ENCODE measurements at places on chromosomes 2 and 18.

GRCh38 chr2:156666130-156666785 lies 230.1 kb downstream of the GPD2 start:
- no peak for DNase-seq

DNA sequence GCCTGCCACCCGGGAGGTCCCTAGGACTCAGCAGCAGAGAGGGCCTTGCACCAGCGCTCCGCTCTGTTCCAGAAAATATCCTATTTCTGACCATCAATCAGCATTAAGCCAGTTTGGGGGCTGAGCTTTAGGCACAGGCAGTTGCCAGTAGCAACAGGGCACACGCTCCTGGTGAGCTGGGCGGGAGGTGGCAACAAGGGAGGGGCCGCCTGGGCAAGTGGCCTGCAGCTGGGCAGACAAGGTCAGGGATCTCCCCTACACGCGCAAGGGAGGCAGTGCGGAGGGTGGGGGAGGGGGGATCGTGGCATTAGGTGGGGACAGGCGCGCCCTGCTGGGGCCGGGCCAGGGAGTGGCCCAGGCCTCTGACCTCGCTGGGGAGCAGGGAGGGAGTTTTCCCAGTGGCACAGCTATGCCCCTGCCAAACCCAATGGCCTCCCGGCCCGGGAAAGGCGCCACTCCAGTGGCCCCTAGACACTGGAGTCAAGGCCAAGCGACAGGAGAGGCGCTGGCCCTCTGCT lies 302.8 kb downstream of the NCKAP5 start:
- no peak for DNase-seq

GRCh38 chr2:85560812-85561279 lies 447 bp downstream of the GGCX start:
- DNase-seq, result no peak

- DNase-seq, result no peak
Measured at GRCh38 chr2:41950666-41950960, 97.2 kb upstream of the PKDCC start.

DNA sequence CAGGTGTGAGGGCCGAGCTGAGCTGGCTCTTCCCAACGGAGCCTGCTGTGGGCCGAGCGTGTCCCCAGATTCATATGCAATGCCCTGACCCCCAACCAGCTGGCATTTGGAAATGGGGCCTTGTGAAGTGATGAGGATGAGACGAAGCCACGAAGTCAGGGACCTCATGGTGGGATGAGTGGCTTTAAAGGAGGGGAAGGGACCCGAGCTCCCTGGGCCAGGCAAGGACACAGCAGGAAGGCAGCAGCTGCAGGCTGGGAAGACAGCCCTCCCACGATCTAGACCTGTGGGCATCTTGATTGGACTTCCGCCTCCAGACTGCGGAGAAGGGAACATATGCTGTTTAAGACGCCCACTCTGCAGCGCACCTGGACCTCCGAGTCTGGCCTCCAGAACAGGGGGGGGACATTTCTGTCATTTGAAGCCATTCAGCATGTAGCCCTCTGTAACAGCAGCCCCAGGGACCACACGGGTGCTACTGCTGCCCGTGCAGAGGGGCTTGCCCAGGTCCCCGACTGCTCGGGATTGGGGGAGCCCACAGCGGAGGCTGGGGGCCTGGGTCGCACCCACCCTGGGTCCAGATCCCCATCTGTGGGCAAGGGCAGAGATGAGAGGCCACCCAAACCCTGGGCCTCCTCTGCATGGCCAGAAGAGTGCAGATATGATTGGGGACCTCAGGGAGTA lies 27.2 kb downstream of the KIF1A start:
- no peak for DNase-seq

- DNase-seq, result no peak
Measured at GRCh38 chr2:161103451-161103831, 56.8 kb upstream of the TANK start.

- DNase-seq, result peak; percentile 70
Measured at GRCh38 chr2:230866756-230867523, 2.2 kb downstream of the ITM2C start.

GRCh38 chr2:3672861-3673678 lies 15.1 kb downstream of the ALLC start:
- DNase-seq, result no peak

- no peak for DNase-seq
Measured at GRCh38 chr18:32351032-32351431, 119.7 kb downstream of the GAREM1 start.

GRCh38 chr2:127425540-127426490 lies 7.6 kb downstream of the PROC start:
- DNase-seq, result no peak

- no peak for DNase-seq
Measured at GRCh38 chr2:137963535-137964065, 673 bp upstream of the HNMT start.

DNA sequence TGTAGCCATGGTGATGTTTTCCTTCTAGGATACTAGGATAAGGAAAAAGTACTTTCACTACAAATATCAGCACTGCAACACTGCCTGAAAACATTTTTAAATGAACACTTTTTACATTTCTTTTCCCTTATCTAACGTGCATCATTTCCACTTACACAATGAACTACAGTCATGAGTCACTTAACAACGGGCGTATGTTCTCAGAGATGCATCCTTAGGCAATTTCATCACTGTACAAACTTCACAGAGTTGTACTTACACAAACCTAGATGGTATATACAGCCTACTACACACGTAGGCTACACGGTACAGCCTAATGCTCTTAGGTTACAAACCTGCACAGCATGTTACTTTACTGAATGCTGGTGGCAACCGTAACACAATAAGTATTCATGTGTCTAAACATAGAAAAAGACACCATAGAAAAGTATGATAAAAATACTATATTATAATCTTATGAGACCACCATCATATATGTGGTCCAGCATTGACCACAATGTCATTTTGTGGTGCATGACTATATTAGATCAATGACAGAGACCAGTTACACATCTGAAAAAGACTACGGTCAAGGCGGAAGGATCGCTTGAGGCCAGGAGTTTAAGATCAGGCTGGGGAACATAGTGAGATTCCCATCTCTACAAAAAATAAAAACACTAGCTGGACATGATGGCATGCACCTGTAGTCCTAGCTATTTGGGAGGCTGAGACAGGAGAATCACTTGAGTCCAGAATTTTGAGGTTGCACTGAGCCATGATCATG lies 39.8 kb downstream of the WDR33 start:
- peak; percentile 63 for DNase-seq

- no peak for DNase-seq
Measured at GRCh38 chr2:201513271-201513670, 61.7 kb downstream of the STRADB start.

DNA sequence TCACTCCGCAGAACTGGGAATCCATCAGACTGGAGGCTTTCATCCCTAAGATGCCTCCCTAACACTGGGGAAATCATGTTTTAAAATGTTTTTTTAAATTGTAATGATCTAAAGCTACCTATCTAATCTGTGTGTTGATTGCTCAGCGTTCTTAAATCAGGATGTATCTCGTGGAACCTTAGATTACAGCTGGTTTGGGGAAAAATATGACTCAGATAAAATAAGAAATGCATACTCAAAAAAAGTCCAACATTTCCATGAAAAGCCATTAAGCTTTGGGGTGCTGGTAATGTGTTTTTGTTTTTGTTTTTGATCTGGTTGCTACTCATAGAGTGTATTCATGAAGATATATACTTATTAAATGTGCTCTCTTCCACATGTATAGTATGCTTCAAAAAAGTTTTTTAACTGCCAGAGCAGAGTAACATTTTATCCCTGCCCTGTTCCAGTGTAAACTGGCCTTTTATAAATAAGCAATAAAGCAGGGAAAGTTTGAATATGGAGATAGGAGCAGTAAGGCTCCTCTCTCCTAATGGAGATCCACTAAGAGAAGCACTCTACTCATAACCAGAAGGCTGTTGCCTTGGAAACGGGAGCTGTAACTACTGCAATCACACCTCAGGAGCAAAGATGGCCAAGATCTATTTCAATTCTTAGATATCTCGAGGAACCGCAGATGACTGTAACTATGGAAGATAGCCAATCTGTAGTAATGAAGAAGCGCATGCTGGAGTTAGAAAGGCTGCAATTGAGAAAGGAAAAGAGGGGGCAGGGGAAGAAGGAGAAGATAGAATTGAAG lies 41.6 kb downstream of the ANKRD44 start:
- no peak for DNase-seq

GRCh38 chr18:23401400-23402347 lies 51.4 kb upstream of the RIOK3 start:
- DNase-seq, result no peak

GRCh38 chr2:51420511-51420910 lies 388.6 kb upstream of the NRXN1 start:
- DNase-seq, result no peak

GRCh38 chr2:160469164-160469563 lies 24.4 kb downstream of the RBMS1 start:
- DNase-seq, result no peak

GRCh38 chr2:1656961-1657841 lies 87.1 kb downstream of the PXDN start:
- DNase-seq, result no peak

DNA sequence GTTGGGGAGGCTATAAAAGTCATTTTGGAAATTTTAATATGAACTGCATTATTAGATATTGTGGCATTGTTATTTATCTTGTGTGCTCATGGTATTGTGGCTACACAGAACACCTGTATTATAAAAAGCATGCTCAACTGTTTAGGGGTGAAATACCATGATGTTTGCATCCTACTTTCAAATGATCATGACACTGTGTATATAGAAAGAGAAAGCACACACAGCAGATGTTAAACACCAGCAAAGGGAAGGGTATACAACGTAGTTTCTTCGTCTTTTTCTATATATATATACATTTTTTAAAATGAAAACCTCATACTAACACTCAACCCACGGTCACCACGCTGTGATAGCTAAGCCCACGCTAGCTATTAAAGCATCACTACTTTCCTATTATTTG lies 27.1 kb downstream of the STARD7 start:
- DNase-seq, result no peak

DNA sequence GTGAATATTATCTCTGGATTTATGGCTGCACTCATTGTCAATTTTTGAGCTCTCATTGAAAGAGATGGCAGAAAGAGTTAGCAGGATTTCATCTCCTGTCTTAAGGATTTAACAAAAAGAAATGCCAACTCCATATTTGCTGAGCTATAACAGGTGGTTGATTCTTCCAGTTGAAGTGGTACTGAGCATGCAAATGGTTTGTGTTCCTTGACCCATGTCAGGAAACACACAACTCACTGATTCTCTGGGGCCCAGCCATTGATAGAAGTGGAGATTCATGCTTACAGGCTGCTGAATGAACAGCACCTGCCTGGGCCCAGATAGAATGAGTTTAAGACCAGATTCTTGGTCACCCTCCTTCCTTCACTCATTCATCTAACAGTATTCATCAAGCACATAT lies 128.8 kb downstream of the CERS6 start:
- no peak for DNase-seq

- no peak for DNase-seq
Measured at GRCh38 chr2:1563084-1563857, 150.0 kb downstream of the TPO start.

GRCh38 chr2:705971-706511 lies 28.8 kb upstream of the TMEM18 start:
- no peak for DNase-seq

DNA sequence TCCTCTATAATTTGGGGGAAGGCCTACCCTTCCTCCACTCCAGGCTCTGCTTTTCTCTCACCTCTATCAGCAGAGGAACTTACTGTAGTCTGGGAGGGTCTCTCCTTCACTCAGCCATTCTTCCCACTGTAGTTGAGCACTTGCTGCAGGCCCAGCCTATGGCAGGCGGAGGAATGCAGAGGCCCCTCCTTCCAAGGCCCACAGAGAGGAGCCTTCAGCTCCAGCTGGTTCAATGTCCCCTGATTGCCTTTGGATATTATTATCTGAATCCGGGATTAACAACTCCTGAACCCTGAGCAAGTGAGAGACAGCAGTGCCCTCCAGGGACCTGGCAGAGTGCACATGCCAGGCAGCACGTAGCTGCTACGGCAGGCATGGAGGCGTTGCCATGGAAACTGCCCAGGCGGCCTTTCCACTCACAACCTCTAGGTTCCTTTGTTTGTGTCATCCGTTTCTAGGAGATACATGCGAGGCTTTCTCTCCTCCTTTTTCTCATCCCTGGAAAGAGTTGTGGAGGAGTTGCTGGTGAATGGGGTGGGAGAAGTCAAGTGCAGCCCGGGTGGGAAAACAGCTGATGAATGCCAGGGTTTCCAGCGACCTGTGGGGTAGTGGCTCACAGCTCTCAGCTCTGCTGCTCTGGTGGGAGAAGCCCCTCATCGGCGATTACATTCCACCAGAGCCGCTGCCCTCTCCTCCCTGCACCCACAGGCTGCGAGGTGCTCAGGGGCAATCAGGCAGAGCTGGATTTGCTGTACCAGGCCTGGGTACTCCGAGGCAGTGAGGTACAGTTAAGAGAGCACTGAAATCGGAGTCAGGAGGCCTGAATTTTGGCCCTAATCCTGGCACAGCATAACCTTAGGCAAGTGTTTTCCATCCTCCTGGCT lies 55.3 kb upstream of the HK2 start:
- no peak for DNase-seq

DNA sequence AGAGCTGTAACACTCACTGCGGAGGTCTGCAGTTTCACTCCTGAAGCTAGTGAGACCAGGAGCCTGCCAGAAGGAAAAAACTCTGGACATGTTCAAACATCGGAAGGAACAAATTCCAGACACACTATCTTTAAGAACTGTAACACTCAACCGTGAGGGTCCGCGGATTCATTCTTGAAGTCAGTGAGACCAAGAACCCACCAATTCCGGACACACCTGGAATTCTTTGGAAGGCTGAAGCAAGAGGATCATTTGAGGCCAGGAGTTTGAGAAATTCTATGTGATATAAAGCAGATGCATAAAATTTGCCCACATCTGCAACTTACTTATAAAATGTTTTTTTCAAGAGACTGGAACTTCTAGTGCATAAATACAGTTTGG lies 43.5 kb upstream of the ITSN2 start:
- DNase-seq, result no peak

DNA sequence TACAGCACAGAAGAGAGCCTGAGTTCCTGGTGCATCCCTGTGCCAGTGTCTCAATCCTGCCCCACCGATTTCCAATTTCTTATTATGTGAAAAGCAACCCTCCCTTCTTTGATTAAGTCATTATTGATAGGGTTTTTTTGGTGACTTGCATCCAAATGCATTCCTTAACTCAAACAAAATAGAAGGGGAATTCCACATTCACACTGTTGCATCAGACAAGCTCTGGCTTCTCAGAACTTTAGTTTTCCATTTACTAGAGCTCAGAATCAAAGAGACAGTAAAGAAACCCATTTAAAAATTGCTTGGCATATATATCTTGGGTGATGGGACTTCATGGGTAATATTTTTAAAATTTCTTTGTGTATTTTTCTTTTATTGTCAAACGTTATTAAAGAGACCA lies 13.8 kb upstream of the TMEM200C start:
- DNase-seq, result no peak

DNA sequence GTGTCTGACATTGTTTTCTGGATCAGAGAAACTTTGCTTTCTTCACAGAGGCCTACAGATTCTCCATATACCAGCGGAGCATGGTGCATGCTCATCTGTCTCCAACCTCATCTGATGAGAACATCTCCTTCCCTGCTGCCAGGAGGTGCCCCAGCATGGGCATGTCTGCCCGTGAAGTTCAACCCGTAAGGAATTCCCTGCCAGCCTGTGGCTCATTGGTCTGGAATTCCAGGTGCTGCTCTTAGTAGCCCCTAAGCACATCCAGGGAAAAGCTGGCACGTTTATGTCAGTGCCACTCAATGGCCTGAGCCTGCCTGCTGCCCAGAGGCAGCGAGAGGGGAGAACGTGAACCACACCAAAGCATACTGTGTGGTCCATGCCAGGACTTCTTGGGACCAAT lies 1.7 kb upstream of the SP100 start:
- no peak for DNase-seq
